ENCODE measurements at places on chromosomes 11 and 22.

DNA sequence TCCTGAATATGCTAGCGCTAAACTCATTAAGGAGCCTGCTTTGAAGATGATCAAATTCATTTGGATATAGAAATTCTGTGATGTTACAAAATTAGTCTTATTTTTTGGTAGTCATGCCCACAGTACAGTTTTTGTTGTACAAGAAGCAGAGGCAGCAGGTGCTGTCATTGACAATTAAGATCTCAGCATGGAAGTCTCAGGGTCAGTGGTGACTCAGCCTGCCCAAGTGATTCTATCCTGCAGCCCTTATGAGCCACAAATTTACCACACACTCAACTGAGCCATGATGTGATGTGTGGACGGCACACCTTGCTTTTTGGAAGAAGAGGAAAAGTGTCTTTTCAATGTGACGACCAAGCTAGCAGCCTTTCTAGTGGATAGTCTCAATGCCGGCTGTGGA is 153.6 kb upstream of the SORL1-AS1 start:
- no peak for DNase-seq

DNA sequence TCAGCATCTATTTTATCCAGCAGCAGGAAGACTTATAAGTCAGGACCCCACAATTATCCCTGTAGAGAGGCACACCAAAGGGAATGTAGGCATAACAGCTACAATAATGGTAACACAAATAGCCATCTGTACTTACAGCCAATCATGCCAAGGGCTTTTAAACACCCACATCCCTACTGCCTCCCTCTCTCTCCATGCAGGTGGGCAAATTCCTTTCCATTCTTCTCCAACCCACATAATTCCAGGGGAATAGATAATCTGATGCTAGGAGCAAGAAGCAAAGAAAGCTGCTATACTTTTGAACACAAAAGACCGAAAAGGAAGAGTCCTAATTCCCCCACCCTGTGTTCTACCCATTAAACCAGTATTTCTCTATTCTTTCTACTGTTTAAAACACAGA is 46.7 kb downstream of the RBFOX2 start:
- no peak for DNase-seq

- no peak for DNase-seq
Observed at GRCh38 chr11:117818041-117818873, 6.3 kb downstream of the FXYD2 start.

GRCh38 chr11:9250139-9250582 is 15.0 kb downstream of the DENND5A start:
- no peak for DNase-seq

DNA sequence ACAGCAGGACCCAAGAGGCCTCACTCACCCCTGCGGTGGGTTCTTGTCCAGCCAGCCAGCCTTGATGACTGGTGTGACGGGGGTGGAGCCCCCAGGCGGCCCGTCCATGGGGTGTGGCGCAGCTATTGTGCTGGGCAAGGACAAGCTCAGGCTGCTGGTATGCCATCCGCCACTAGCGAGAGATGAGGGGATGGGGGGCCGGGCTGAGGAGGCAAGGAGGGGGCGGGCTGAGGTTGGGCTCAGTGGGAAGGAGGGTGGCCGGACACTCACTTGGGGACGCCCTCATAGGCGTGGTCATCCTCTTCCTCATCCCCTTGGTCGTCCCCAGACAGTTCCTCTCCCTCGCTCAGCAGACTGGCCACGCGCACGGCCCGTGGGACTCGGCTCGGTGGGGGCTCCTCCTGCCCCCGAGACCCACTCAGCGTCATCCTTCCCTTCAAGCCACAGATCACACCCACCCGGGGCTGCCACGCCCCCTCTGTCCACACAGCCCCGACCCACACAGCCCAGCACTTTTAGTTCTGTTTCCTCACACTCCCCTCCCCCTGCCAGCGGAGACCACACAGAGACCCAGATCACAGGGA is 38.0 kb upstream of the PDE2A start:
- no peak for DNase-seq

DNA sequence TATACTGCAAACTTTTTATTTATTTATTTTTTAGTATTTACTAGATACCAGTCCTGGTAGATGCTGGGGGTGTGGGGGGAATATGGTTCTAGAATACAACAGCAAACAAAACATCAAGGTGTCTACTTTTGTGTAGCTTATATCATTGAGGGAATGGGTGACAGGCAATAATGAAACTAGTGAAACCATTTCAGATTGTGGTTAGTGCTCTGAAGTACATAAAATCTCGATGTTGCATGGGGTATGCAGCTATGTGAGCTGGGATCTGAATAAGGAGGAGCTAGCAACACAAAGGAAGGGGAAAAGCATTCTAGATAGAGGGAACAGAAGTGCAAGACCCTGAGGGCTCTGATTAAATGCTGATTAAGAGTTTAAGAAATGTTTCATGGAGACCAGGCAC is 103.5 kb downstream of the WT1 start:
- no peak for DNase-seq

DNA sequence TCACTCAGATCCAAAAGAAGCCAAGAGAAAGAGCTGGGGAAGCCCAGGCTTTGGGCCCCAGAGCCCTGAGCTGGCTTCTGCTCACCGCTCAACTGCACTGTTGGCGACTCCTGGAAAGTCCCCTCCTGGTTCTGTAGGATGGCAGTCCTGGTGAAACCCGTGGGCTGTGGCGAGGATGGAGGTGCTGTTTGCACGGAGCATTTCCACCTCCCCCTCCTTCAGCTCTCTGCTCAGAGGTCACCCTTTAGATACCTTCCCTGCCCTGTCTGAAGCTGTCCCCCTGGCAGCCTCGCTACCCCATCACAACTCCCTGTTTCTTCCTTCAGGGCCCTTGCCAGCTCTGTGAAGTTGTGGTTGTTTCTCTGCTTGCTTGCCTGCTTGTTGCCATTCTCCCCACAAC is 97.8 kb downstream of the MYO18B start:
- DNase-seq: no peak

DNA sequence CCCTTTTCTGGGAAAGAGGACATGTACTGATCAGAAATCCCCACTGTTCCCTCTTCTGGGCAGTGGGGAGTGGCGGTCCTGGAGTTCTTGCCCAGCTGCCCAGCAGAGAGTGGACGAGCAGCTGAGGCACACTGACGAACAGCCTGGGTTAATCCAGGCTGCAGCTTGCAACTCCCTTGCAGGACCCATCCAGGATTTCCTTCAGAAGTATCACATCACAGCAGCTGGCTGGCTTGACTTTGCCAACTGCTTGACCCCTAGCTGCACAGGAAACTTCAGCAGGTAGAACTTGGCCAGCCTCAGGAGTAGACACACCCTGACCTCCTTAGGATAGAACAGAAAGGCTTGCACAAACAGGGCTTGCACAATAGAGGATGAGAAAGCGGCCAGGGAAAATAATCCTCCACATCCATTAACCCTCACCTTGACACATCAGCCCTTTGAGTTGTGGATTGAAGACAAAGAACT is 27.9 kb upstream of the FZD4 start:
- DNase-seq: no peak

Data from NCI-H187 (cell line).